ENCODE measurements at places on chromosomes 2 and 18. TPM values are rescaled to one million over a fixed set of nuclear protein-coding genes. Genes with fewer than 3 reads are reported as not detected.

PAX8 gene
- total RNA-seq = 1.5 TPM

SFT2D3 gene
- total RNA-seq = 7.0 TPM

SIGLEC15 gene
- 8.4 TPM for total RNA-seq

CLK1 gene
- 175 TPM for total RNA-seq

CTLA4 gene
- not detected for total RNA-seq

TUBB8B gene
- not detected for total RNA-seq

ATP8B1 gene
- 11.2 TPM for total RNA-seq

B4GALT6 gene
- total RNA-seq = 6.3 TPM

EVX2 gene
- not detected for total RNA-seq

SH3BP4 gene
- 49.7 TPM for total RNA-seq

LHCGR gene
- not detected for total RNA-seq

SMPD4 gene
- total RNA-seq = 17.6 TPM

HOXD12 gene
- not detected for total RNA-seq

- DNase-seq = no peak
Measured at GRCh38 chr2:111017909-111018308, 102.8 kb upstream of the BCL2L11 start.

GRCh38 chr2:174247474-174248186 is 702 bp downstream of the OLA1 start:
- DNase-seq = peak; percentile 26

DNA sequence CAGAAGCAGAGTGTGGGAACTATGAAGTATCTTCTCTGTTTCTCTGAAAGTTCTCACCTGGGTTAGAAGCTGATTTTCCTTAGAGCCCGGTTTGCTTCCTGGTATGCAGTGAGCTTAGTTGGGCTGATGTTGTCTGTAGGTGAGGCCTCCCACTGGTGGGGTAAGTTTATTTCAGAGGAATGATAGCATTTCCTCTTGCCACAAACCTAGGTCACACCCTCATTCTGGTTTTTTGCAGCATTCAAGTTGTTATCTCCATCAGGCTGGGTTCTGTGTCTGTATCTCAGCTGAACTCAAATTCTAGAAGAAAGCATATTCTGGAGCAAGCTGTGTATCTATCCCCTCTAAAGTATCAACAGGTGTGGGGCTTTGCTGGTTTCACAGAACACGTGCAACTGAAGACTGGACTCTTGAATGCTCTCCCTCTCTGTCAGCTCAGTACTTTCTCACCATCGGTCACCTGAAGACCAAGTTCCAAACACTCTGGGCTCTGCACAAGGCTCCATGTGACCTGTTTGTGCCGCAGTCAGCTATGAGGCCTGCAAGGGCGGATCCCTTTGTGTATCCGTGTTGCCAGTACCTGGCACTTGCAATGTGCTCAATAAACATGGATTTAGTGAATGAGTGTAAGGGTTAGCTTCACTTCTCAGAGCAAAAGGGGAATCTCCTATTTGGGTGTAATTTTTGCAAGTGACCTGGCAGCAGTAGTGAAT is 49.5 kb upstream of the MBOAT2 start:
- DNase-seq = no peak

GRCh38 chr2:200966770-200967169 is 3.3 kb upstream of the ORC2 start:
- DNase-seq = peak; percentile 90

- no peak for DNase-seq
Measured at GRCh38 chr2:203951366-203951902, 14.9 kb downstream of the ICOS start.

GRCh38 chr18:22177327-22177871 is 8.0 kb downstream of the GATA6 start:
- DNase-seq = peak; percentile 60

GRCh38 chr2:169027234-169027633 is 3.9 kb downstream of the ABCB11 start:
- DNase-seq = no peak

GRCh38 chr2:937530-937929 is 13.1 kb upstream of the SNTG2 start:
- no peak for DNase-seq

- peak; percentile 90 for DNase-seq
Measured at GRCh38 chr2:38116762-38117161, 40.8 kb upstream of the CYP1B1 start.

- DNase-seq = no peak
Measured at GRCh38 chr2:205274801-205275200, 407.5 kb upstream of the NRP2 start.

DNA sequence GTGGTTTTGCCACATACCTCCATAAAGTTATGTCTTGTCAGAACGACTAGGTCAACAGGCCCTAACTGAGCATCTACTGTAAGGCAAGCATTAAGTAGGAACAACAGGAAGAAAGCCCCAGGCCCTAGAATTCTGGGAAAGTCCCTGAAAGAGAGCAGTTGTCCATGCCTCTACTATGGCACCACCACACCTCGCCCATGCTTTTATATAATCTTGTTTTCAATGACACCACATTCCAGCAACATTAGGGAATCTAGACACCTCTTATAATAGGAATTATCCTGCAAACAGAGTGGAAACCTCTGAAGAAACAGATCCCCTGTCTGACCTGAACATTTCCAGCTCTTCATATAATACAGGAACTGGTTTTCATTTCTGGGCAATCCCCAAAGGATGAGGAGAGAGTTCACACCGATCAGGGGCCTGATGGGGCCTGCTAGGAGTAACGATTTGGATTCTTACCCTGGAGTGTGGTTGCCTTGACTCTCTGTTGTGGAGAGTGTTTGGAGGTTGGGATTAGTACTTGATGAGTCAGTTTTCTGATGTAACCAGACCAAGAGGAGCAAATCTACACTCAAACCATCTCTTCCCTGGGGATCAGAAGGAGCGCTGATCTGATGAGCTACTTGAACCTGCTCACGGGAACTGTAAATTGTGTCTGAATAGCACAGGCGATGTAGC is 31.9 kb upstream of the CEP68 start:
- peak; percentile 89 for DNase-seq

DNA sequence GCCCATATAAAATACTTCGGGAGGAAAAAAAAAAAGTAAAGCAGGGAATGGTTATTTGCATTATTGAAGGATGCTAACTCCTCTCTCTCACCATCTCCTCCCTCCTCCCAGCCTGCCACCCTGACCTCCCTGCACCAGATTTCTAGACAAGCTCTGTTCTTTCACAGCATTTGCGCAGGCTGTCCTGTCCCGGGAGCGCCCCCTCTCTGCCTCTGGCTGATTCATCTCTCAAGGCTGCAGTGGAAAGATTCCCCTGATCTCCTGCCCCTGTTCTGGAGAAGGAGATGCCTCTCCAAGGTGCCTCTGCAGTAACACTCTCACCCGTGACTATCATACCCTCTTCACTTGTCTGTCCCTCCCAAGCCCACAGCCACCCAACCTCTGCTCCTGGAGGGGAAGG is 38.5 kb downstream of the COL4A4 start:
- no peak for DNase-seq

DNA sequence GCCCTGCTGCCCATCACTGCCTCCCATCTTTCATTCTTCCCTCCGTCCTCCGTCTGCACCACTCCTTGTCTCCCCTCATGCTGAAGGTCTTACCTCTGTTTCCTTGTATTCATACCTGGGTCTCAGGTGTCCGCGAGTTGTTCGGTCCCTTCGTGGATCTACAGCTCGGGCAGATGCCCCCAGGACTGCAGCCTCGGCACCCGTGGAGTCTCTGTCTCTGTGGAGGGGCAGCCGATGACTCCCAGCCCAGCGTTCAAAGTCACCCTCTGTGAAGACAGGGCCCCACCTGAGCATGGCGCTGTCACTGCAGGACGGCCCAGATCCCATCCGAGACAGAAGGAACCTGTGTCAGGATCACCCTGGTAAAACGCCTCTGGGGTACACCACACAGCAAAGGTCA is 480.0 kb upstream of the SALL3 start:
- DNase-seq = no peak

GRCh38 chr18:37184209-37184868 is 355.4 kb downstream of the KIAA1328 start:
- DNase-seq = no peak

DNA sequence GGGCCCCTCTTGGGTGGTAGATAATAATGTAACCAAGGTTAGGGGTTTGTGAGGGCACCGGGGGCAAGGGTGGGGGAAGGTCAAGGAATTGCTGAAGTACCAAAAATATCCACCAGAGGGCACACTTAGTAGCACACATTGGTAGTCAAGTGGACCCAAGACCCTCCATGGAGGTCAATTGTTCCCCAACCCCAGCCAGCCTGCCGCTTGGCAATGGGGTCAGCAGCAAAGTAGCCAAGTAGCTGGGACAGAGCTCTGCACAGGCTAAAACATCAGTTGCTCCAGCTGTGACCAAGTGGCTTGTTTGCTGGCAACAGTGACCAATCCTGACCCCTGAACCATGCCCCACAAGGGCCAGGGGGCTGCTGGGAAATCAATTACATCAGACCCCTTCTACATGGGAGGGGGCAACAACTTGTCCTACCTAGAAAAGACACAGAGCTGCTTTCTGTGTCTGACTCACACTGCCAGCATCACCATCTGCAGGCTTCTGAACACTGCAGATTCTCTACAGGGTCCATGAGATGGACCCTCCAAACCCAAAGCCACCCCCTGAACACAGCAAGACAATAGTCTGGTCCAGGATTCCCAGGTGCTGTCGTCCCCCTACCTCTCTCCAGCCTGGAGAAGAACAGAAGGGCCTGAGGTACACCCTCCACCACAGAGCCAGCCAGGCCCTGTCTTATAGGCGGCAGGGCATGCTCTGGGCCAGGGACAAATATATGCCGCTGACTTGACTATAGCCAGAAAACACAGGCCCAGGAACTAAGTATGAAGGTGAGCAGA is 76.0 kb downstream of the EMX1 start:
- peak; percentile 55 for DNase-seq

DNA sequence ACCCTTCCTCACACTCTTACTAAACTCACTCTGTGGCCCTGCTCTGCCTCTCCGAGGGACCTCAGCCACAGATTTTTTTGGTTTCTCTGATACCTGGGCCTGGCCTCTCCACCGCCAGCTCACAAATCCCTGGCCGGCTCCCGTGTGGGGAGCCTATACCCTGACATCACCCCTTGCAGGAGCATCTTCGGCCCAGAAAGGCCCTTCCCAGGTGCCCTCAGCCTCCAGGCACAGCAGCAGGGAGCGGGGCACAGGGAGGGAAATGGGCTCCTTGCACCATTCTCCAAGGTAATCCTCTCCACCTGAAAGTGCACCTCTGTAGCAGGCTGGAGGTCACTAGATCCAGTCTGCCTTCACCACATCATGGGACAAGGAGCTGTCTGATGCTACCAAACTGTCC is 43.2 kb downstream of the CRACDL start:
- DNase-seq = no peak

GRCh38 chr2:26649322-26649721 is 8.2 kb upstream of the CIB4 start:
- DNase-seq = no peak

DNA sequence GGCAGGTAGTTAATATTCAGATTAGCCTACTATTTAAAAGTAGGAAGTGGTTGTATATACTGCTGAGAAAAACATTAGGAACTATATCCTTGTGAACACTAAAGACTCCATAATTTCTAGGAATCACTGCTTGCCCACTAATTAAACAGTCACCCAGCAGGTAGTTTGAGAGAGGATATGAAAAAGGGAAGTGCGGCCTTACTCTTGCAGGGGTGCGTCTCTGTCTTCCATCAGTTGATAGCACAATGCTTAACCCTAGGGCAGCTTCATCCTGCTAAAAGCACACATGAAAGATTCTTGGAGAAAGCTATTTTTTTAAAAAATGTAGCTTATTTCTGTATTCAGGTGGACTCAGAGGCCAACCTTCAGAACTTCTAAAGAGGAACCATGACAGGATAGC is 53.1 kb upstream of the ATP5MC3 start:
- DNase-seq = no peak

GRCh38 chr2:207754498-207755383 is 15.0 kb downstream of the FZD5 start:
- DNase-seq = no peak

DNA sequence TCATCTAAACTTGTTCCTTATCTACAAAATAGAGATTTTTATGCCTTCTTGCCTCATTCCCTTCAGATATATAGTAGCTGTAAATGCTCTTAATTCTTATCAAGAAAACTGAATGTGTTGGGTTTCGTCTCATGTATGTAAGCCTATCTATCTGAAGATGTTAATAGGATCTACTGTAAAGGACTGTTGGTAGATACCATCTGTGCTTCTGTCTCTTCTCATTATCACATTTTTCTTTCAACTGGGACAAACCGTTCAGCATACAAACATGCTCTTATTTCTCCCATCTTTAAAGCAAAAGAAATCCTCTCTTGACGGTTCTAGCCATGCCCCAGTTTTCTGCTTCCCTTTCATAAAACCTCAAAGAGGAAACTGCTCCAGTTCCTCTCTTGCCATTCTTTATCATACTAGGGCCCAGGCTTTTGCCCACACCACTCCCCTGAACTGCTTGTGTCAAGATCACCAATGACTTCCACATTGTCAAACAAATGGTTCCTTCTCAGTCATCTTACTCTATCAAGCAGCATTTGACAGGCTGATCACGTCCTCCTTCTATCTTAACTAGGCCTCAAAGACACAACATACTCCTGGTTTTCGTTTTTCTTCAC is 88.7 kb downstream of the ARHGEF33 start:
- DNase-seq = no peak

DNA sequence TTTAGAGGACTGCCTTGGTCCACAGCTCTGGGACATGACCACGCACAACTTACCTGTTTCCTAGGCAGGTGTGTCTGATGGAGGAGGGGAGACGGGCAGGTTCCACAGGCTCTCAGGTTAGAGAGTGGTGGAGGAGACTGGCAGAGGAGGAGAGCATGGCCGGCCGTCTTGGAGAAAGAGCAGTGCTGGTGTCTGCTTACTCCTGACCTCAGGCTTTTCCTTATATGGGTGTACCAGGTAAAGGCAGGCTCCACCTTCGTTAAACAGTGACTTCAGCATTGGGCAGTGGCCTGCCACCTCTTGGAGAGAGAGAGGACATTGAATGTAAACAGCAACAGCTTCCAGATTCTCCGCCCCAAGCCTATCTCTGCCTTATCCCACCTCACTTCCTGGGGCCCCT is at the start of gene CAPN13:
Gene CAPN13 (minus strand): TSS at position 198 of the 400 bp plus-strand sequence. CDS start 20,121 bp downstream, outside the sequence.
- no peak for DNase-seq

GRCh38 chr18:43797347-43797746 is 520.1 kb upstream of the SYT4 start:
- DNase-seq = no peak

GRCh38 chr2:175879679-175880078 is 122.4 kb downstream of the LNPK start:
- DNase-seq = no peak

- no peak for DNase-seq
Measured at GRCh38 chr2:85458601-85459563, 40.4 kb downstream of the SH2D6 start.
